ENCODE measurements at places on chromosomes 16 and 17.

DNA sequence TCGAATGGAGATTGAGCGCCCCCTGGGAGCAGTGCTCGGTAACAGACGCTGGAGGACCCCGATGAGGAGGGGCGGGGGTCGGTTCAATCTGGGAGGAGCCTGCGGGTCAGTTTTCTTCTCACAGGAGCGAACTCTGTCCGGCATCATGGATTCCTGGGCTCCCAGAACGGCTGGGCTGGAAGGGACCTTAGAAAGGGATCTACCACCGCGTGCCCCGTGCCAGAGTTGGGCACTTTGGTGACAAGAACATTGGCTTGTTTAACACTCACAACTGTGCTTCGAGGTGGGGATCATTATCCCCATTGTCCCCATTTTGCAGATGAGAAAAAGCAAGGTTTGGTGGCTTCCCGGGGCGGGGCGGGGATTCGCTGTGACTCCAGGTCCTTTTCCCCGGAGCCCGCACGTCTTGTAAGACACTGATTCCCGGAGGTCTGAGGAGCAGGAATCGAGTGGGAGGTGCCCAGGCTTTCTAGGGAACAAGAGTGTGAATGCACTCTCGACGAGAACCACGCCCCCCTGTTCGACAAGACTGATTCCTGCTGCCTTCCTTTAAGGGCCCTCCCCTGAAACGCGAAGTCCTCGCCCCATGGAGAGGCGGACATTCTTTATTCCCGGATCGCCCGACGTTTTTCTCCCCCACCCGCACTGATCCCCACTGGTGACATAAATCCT, 1.5 kb upstream of the FBXL19 start:
- peak; percentile 51 for DNase-seq

DNA sequence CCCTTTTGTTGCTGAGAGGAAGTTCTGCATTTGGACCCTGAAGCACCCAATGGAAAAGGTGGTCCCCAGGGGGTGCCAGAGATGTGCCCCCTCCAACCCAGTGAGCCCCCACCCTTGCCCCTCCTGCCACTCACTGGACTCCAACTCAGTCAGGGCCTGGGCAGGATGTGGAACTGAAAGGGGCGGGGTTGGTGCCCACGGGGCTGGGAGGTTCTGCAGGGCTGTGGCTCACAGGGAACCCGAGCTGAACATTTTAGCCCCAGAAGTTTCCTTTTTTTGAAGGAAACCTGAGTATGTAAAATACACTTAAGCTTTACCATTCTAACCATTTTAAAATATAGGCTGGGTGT, 15.8 kb upstream of the OGFOD3 start:
- no peak for DNase-seq

DNA sequence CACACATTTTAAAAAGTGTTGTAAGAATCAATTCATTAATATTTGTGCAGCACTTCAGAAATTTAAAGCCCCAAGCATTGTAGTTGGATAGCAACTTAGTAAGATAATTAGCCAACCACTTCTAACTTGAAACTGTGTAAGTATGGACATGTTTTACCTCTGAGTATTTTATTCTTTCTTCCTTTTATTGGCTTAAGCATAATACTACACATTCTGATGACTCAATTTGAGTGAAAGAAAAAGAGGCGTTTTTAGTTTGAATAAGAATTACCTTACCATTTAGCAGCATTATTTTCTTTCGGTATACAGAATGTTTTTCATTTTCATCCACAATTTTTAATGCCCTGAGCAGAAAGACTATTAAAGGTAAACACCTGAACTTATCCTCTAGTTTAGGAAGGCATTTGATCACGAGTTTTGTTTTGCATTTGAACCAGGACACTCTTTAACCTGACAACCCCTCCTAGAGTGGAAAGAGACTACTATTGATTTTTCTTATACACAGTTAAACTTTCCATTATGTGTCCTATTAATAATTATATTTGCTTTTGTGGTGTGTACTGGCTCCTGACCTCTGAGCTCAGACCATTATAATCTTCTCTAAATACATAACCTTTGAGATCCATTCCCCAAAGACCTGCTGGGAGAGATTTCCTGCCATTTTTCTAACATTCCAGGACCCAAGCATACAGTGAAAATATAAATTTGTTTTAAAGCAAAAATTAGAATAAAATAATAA, 9.2 kb downstream of the NACA2 start:
- no peak for DNase-seq

DNA sequence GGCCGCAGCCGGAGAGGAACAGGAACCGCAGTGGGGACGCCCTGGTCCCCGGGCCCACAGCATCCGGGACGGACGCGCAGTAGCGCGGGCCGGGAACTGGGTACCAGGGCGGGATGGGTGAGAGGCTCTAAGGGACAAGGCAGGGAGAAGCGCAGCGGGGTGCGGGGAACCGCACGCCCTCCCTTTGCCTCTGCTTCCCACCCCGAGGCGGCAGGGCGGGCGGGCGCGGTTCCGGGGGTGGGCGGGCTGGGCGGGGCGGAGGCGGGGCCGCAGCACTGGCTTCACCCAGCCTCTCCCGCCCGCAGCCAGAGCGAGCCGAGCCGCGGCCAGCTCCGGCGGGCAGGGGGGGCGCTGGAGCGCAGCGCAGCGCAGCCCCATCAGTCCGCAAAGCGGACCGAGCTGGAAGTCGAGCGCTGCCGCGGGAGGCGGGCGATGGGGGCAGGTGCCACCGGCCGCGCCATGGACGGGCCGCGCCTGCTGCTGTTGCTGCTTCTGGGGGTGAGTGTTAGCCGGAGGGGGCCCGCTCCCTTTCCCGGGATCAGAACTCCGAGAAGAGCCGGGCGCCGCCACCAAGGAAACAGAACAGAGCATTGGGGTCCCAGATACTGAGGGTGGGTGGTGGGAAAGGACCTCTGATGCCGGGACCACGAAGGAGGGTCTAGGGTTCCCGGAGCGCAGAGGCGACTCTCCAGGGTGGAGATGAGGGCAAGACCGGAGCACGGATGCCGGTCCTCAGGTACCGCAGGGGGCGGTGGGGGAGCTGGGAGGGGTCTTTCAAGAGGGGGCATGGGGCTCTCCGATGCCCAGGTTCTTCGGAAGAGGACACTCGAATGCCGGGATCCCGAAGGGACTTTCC, at the start of gene NGFR:
NGFR (plus strand) TSS at position 308 of the 856 bp plus-strand sequence; CDS start at position 433, 125 bp downstream.
- peak; percentile 96 for DNase-seq

GRCh38 chr17:4738136-4739121, 1.2 kb upstream of the ZMYND15 start:
- no peak for DNase-seq

DNA sequence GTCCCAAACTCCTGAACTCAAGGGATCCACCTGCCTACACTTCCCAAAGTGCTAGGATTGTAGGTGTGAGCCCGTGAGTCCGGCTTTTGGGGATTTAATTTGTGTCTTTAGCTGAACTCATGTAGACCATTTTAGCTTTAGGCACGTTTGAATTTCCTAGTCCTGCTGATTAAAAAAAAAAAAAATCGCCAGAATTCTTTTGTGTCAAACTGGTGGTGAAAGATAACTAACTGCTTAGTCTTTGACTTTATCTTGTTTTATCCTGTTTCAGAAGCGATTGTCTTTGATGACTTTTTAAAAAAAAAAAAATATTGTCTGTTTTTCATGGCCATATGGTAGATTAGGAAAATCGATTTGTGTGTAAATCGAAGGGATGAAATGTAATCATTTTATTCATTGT, 2.6 kb downstream of the RABEP1 start:
- DNase-seq = no peak

DNA sequence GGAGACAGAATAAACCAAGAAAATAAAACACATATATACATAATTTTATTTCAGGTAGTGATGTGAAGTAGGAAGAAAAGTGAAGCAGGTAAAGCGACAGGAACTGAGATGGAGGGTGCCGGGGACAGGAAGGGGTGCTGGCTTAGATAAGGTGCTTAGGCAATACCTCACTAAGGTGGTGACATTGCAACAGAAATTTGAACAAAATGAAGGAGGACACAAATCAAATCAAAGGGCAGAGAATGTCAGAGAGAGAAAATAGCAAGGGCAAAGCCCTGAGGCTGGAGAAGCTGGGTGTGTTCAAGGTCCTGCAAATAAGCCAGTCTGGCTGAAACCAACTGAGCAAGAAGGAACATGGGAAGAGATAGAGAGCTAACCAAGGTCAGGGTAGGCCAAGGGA, 5.0 kb upstream of the CDYL2 start:
- DNase-seq = no peak

DNA sequence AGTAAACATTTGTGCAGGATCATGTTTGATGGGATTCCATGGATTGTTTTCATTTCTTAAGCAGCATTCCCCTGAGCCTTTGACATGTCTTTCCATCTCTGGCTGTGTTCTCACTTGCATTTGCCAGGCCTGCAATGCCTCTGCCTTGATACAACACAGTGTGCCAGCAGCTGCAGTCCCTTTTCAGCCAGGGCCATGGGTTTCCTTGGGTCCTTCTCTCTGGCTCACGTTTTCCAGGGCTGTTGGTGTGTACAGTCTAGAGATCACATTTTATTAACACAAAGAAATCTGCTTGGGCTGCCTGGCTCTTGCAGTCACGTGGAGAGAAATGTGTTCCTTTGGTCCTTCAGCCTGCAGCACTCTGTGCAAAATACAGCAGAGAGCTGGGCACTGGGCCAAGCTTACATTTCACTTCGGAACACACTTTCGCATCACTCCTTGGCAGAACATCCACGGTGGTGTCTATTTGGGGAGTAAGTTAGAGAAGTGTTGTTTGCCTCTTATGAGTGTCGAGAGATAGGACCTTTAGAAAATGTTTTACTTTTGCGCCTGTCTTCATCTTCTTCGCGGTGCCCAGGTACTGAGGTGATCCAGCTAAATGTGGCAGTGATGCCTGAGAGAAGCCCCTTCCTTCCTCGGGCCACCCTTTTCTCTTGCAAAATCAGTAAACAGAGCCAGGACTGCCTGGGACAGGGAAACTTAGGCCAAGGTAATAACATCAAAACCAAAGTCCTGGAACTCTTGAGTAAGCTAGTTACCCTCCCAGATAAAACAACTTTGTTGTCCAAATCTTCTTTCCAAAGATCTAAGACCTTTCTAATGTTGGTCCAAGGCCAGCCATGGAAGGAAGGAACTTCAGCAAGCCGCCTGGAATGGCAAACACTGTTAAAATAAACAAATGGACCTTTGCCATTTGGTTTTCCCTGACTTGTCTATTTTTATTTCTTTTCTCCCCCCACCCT, 20.9 kb downstream of the HLF start:
- no peak for DNase-seq

DNA sequence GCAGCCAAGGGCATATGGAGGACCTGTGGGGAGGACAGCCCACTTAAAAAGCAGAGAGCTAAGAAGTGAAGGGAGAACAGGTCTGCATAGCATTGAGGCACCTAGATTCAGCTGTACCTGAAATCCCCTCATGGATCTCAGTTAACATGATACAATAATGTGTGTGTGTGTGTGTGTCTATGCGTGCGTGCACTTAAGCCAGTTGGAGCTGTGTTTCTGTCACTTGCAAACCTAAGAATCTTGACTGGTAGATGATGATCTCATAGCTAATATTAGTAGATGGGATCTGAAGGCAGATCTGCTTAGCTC, 1.7 kb upstream of the ITPRIPL2 start:
- no peak for DNase-seq

GRCh38 chr16:10154389-10154788, 27.8 kb downstream of the GRIN2A start:
- DNase-seq = no peak

DNA sequence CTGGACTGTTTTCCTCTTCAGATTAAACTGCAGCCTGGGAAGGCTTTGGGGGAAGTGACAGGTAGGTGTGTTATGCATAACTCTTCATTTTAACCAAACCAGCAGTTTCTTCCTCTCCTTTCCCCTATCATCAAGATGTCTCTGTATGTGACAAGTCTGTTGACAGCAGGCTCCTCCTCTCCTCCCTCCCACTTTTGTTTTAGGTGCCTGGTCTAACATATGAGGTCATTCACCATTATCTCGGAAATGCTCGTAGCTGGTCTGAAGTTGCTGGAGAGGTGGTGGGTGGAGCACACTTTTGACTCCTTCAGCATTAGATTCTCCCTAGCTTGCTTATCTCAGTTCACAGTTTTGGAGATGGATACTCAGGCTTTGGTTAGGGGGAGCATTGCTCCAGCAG, 571.0 kb upstream of the EEF2KMT start:
- DNase-seq = no peak

DNA sequence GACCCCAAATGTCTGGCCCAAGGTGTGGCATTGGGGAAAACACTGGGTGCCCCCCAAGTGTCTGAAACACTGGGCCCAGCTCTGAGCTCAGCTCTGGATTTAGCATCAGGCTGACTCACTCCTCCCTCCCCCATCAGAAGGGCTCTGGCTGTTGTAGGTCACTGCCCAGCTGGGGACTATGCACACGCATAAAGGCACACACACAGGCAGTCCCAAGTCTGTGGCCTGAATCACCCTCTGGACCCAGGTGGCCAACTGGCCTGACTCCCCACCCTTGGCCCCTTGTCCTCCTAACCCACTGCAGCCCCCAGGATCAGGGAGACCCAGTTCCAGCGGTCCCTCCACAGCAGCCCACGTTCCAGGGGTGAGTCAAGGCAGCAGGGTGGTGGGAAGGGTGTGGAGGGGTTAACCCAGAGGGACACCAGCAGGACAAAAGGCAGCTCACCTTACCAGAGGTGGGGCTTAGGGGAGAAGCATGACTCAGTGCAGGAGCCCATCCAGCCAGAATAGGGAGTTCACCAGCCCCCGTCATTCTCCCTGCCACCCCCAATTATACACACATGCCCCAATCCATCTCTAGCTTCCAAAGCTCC, 47.0 kb downstream of the MYO18A start:
- no peak for DNase-seq

DNA sequence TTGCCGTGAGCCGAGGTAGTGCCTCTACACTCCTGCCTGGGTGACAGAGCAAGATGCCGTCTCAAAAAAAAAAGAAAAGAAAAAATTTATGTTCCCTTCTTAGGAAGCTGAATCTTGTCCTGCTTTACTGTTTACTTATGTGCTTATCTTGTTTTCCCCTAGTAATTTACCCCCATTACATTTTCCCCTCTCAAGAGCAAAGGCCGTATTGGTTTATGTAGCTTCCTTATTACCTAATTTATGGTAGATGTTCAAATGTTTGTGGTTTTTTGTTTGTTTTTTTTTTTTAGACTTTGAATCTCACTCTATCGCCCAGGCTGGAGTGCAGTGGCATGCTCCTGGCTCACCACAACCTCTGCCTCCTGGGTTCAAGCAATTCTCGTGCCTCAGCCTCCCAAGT, 10.3 kb upstream of the SLC52A1 start:
- no peak for DNase-seq
